ENCODE measurements at places on chromosomes 1 and 21.

DNA sequence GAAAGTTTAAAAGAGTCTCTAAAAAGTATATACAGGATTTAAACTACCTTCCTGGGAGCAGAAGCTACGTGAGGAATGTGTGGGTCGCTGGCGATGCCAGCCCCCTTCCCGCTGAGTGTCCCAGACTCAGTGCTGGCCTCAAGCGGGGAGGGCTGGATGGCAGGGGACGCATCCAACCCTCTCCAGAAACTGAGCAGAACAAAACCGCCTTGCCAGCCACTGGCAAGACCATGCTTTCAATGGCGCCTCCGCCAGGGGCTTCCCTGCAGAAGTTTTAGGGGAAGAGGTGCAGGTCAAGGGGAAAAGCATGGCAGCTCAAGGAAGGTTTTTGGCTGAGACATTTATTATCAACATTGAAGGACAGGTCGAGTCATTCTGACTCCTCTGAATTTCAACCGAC lies 26.1 kb downstream of the NADK start:
- DNase-seq: peak; percentile 5

DNA sequence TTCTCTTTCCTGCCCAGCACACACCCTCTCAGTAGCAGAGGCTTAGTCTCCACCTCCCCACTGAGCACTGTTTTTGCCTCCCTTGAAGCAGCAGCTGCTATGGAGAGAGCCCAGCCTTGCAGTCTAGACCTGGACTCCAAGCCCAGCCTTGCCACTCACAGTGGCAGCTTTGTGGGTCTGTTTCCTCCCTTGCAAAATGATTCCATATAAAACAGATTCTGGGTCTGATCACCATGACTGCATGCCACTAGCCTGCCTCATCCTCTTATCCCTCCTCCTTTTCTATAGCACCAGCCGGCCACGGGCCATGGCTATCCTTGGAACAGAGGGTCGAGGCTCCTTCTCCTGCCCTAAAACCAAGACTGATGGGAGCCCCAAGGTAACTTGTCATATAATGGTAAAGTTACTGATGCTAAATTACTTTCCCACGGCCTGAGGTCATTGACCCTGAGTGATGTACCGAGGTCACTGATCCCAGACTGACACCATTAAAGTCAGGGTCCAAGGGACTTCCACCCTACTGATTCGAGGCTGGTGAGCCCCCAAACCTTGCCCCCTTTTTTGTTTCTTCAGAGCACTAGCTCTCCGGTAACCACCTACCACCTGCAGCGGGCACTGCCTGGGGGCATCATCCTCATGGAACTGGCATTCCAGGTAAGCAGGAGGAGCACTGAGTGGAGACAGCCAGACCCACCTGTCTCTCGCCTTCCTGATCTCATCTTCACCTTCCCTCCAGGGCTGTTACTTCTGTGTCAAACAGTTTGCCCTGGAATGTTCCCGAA lies 7.9 kb downstream of the HYI start:
- DNase-seq: no peak

DNA sequence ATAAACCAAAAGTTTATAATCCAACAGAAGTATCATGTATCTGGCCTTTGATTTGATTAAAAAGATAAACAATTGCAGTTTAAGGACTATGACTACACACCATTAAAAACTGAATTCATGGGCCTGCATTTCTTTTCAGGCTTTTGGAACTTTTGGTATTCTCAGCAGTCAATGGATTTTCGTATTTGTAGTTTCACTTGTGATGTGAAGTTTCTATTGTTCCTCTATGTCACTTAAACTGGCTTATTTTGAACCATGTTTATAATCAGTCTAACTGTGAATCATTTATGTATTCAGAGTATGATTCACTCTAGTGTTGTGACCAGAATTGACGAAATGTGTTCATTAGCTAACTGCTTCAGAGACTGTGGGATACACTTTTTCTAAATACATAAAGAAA lies 132.9 kb downstream of the COQ8A start:
- DNase-seq: peak; percentile 3

DNA sequence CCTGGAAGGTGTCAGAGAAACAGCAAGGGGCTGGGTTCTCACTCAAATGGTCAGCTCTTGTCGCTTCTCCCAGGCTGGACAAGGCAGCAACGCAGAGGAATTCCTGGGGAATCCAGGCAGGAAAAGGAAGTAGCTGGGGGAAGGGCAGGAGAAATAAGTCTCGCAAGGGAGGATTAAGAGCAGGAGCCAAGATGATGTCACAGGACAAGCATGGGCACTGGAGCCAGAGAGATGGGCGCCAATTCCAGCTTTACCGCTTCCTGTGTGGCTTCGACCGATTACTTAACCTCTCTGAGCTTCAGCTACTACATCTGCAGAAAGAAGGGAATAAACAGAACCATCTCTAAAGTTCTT lies 70.5 kb downstream of the SSBP3 start:
- no peak for DNase-seq
